NCI-H1436 treated with DMSO at 0.1 percent for 48 hours (cell line): ENCODE measurements at places on chromosomes 3 and 15.

DNA sequence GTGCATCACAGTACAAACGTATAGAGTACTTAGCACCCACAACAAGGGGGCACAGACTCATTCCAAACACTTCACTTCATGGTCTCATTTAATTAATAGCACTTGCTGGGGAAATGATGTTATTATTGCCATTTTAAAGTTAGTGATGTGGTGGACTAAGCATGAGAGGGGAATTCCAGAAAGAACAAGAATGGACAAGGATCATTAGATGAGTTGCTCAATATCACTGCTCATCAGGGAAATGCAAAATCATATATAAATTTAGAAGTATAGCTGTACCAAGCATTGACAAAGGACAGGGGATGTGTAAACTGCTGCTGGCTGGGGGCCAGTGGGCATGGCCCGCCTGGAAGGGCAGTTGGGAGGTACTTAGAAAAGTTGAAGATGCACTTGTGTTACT is 14.6 kb downstream of the PRR20G start:
- no peak for DNase-seq

DNA sequence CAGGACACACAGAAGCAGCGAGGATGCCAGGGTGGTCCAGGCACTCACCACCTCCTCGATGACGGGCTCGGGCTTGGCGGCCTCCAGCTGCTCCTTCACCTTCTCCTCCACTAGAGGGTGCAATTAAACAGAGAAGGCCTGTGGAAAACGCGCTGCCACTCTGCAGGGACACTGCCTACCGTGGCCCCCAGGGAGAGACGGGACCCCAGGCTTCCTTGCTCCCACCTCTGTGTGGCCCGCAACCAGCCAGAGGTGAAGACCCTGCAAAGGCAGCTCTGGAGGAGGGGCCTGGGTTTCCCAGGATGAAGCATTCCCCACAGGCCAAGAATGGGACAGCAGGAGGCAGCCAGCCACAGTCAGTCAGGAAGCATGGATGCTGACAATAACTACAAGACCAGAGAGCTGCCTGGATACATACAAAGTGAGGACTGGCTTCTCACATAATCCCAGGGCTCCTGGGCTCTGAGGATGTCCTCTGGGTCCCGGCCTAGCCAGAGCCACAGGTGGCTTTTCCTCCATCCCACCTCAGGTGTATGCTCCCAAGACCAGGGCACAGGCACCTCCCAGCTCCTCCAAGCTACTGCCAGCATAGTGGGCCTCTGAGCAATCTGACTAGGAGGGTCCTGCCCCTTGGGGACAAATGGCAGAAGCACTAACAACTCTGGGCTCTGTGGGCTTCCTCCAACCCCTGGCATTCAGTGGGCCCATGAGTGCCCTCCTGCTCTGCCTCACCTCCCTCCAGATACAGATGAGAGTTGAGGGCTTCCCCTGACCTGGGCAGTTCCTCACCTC is 46.2 kb downstream of the PTH1R start:
- DNase-seq = no peak

GRCh38 chr15:77067691-77068367 is 3.1 kb downstream of the TSPAN3 start:
- DNase-seq = no peak

DNA sequence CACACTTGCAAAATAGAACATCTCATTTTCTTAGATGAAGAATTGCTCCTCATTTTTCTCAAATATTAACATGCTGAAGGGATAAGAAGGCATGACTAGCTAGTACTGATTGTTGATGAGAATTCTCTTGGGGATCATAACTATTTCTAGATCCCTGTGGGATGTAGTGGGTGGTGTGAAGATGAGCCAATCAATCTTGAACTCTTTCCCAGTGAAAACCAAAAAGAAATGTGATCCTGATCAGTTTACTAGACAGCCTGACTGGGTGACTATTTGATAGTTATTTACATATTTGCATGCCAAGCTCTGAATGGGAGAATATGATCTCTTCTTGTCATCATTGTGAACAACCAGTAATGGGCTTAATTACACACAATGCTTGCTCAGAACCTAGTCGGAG is 63.7 kb downstream of the ZIC1 start:
- no peak for DNase-seq

- no peak for DNase-seq
Observed at GRCh38 chr3:142947352-142947751, 16.1 kb downstream of the PAQR9 start.

- DNase-seq = no peak
Observed at GRCh38 chr3:184040010-184040409, 8.5 kb downstream of the HTR3D start.

DNA sequence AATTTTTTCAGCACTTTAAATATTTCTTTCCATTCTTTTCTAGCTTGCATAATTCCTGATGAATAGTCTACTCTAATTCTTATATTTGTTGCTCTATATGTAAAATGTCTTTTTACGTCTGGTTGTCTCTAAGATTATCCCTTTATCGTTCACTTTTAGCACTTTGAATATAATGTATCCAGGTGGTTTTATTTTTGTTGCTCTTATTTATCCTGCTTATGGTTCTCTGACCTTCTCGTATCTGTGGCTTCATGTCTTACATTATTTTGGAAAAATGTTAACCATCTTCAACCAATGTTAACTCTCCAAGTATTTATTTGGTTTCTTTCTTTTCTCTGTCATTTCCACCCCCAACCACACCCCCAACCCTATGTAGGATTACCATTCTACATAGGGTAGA is 30.0 kb upstream of the RFX7 start:
- DNase-seq = no peak

DNA sequence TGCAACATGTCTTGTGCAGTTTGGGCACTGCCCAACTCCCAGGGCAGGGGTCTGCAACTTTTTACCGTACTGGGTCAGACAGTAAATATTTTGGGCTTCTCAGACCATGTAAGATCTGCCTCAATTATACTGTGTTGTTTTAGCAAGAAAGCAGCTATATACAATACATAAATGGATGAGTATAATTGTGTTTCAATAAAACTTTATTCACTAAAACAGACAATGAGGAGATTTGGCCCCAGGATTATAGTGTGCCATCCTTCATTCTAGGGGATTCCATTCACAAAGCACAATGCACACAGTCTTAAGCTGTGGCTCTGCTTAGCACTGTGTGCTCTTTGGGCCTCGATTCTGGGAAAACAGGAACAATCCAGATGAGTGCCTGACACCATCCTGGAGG is 354.4 kb upstream of the PROK2 start:
- DNase-seq = no peak

DNA sequence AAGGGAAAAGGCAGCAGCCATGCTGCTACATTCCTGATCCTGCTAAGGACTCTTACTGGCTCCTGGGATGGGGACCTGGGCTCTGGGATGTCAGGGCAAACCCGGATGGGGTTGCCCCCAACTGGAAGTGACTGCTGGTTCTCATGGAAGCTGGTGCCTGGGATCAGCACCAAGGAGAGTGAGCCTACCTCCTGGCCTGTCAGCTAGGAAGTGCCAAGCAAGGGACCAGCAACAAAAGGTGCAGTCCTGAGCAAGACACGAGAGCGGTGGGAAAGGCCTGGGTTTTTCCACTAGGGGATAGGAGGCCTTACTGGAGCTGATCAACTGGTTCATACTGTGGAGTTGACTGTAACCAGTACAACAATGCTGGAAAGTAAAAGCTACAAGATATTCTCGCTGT is 47.9 kb upstream of the SYNM start:
- no peak for DNase-seq

DNA sequence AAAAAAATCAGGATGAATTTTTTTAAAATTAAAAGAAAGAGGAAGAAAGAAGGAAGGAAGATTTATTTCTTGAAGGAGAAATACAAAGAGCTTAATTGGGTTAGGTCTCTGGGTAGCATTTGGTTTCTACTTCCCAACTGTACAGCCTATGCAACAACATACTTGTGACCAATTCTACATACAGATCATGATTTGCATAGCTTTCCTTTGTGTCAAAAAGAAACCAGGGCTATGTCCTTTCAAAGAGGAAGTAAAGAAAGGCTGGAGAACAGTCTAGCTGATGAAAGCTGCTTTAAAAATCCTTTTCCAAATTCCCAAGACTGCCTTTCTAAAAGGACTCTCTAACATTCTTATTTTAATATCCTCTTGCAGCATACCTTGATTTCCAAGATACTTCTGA is 6.1 kb upstream of the HGD start:
- no peak for DNase-seq
